ENCODE measurements at places on chromosomes 13 and 19. TPM values are rescaled to one million over a fixed set of nuclear protein-coding genes. Genes with fewer than 3 reads are reported as not detected.

GRCh38 chr19:40777937-40778705, at the start of gene RAB4B:
TSS of gene RAB4B (plus strand) at chr19:40778247. CDS start at chr19:40778376, 129 bp downstream.
- DNase-seq, result peak; percentile 83

SLC15A1 gene
- 0.18 TPM for total RNA-seq

CALM3 gene
- 212 TPM for total RNA-seq

ZNF599 gene
- total RNA-seq, result 8.2 TPM

DNA sequence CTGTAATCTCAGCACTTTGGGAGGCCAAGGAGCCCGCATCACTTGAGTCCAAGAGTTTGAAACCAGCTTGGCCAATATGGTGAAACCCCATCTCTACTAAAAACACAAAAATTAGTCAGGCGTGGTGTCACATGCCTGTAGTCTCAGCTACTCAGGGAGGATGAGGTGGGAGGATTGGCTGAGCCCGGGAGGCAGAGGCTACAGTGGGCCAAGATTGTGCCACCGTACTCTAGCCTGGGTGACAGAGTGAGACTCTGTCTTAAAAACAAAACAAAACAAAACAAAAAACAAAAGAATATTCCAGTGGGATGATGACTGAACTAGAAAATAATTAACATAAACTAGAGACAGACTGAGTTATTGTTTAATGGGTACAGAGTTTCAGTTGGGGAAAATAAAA, 81.7 kb upstream of the ABCC4 start:
- no peak for DNase-seq

SBK2 gene
- 0.69 TPM for total RNA-seq

RFPL4A gene
- total RNA-seq, result not detected

- DNase-seq, result no peak
Measured at GRCh38 chr19:3065675-3066357, 3.5 kb upstream of the TLE5 start.

KLF1 gene
- 0.10 TPM for total RNA-seq

DNA sequence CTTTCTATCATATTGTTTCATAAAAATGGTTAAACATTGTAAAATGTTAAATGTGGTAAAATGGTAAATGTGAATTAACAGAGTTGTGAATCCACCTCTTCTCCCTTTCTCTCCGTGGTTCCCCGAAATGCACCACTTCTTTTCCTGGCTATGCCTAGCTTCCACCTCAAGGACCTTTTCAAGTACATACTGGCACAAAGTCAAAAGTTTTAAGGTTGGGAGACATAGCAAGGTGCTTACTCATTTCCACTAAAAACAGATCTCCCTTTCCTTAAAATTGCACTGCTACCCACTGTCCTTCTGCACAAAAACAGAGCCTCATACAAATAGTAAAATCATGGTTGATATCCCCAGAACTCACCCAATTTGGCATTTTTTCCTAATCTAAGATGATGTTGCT, 558.2 kb downstream of the SLITRK6 start:
- DNase-seq, result no peak

- DNase-seq, result no peak
Measured at GRCh38 chr19:57978586-57979289, 4.4 kb upstream of the C19orf18 start.

GRCh38 chr13:97380696-97381095, 53.3 kb upstream of the RAP2A start:
- no peak for DNase-seq

- no peak for DNase-seq
Measured at GRCh38 chr13:48579165-48579918, 46.5 kb upstream of the RCBTB2 start.

GPR12 gene
- total RNA-seq, result not detected

DNA sequence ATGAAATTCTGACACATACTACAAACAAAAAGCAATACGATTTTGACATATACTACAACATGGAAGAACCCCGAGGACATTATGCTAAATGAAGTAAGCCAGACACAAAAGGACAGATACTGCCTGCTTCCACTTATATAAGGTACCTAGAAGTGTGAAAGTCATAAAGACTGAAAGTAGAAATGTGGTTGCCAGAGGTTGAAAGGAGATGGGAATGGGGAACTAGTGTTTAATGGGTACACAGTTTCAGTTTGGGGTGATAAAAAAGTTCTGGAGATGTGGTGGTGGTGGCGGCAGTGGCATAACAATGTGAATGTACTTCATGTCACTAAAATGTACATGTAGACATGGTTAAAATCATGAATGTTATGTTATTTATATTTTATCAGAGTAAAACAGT, 12.1 kb upstream of the NDFIP2 start:
- DNase-seq, result no peak

PEAK3 gene
- total RNA-seq, result not detected

ZNF829 gene
- total RNA-seq, result 7.2 TPM

HTR2A gene
- not detected for total RNA-seq

GRCh38 chr13:32751340-32751739, 165.1 kb downstream of the PDS5B start:
- DNase-seq, result no peak

- no peak for DNase-seq
Measured at GRCh38 chr13:20565115-20565736, 1.7 kb upstream of the IFT88 start.

PPP1R37 gene
- total RNA-seq, result 20.4 TPM

GRCh38 chr13:37168926-37169325, 63.5 kb upstream of the CSNK1A1L start:
- no peak for DNase-seq

DNA sequence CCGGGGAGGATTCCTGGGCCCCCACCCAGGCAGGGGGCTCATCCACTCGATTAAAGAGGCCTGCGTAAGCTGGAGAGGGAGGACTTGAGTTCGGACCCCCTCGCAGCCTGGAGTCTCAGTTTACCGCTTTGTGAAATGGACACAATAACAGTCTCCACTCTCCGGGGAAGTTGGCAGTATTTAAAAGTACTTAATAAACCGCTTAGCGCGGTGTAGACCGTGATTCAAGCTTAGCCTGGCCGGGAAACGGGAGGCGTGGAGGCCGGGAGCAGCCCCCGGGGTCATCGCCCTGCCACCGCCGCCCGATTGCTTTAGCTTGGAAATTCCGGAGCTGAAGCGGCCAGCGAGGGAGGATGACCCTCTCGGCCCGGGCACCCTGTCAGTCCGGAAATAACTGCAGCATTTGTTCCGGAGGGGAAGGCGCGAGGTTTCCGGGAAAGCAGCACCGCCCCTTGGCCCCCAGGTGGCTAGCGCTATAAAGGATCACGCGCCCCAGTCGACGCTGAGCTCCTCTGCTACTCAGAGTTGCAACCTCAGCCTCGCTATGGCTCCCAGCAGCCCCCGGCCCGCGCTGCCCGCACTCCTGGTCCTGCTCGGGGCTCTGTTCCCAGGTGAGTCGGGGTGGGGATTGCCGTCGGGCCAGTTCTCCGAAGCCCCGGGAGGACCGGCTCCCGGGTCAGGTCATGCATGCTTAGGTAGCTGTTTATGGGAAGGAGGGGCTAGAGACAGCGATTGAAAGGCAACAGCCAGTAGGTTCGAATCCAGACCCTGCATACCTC, at the start of gene ICAM1:
Gene ICAM1 (plus strand): TSS at position 505 of the 779 bp plus-strand sequence. CDS start 40 bp downstream, at position 545.
- no peak for DNase-seq

DNA sequence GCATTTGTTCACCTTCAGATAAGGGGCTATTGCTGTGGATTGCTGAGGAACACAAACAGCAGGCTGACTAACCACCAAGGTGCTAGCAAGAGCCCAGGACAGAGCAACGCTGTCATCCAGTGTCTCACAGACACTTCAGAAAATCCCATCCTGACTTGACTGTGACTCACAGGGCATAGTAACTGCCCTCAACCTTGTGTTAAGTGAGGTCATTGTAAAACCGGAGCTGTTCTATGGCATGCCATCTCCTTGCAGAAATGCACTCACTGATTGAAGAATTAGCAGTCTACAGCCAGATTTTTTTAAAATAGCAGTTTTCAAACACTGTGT, 51.1 kb downstream of the TNFRSF19 start:
- peak; percentile 52 for DNase-seq

- DNase-seq, result no peak
Measured at GRCh38 chr19:5903056-5903623, 450 bp downstream of the NDUFA11 start.

GRCh38 chr19:35451338-35452096, 3.5 kb downstream of the FFAR2 start:
- no peak for DNase-seq

F2RL3 gene
- total RNA-seq, result not detected

CCNE1 gene
- 26.4 TPM for total RNA-seq

DNA sequence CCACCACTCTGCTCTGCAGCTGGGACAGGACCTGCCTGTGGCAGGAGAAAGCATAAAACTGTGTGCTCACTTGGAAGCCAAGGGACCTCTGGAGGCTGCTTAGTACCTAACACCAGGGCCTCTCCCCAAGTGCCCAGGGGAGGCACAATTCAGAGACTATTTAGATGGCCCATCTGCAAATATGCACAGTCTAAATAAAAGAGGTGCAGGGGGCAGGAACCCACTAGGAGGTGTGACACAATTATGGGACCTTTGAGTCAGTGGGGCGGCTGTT, 32.6 kb upstream of the EPHX3 start:
- DNase-seq, result no peak

- no peak for DNase-seq
Measured at GRCh38 chr19:16446724-16447368, 24.9 kb downstream of the EPS15L1 start.

- DNase-seq, result no peak
Measured at GRCh38 chr19:1085053-1085658, 10.0 kb downstream of the POLR2E start.

CCNA1 gene
- total RNA-seq, result not detected

Measured in Panc1 (cell line).